ENCODE measurements at places on chromosomes 7 and 10.

- DNase-seq = peak; percentile 44
Observed at GRCh38 chr7:142012825-142013511, 17.3 kb downstream of the MGAM start.

DNA sequence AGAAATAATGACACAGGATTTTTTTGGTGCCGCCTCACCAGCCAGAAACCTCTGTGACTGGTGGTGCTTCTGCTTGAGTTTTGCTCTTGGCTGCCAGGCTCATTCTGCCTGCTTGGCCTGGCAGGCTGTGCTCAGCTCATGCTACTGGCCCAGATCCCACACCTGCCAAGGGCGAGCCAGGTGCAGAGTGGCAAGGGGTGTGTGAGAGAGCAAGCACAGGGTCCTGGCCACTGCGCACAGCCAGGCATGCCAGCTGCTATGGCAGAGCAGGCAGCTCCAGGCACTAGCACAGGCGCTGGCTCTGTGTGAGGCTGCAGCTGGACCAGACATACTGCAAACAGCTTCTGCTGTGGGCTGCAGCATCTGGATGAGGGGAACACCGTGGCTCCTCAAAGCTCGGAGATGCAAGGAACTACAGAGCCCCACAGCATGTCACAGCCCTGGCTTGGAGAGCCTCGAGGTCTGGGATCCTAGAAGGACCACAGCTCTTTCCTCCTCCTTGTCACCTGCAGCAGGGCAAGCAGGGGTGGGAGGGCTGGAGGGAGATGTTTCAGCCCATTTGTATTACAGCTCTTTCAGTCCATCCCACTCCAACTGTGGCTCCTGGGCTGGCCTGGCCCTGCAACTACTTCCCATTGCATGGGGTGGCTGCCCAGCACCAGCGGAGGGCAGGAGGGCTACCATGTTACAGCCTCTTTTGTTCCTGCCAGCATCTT is 313.4 kb upstream of the SEMA3C start:
- DNase-seq = no peak

DNA sequence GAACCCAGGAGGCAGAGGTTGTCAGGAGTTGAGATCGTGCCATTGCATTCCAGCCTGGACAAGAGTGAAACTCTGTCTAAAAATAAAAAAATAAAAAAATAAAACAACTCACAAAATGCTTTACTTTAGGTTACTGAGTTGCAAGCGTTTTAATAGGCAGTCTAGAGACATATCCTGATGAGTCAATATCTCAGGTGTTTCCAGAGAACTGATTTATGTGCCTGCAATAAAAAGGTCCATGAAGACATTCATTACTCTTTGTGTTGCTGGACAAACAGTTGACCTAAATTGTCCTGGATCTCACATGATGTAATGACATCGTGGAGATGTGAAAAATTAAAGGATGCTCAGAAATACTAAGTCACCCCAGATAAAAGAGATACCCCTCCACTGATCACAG is 31.5 kb downstream of the CDNF start:
- DNase-seq = no peak

DNA sequence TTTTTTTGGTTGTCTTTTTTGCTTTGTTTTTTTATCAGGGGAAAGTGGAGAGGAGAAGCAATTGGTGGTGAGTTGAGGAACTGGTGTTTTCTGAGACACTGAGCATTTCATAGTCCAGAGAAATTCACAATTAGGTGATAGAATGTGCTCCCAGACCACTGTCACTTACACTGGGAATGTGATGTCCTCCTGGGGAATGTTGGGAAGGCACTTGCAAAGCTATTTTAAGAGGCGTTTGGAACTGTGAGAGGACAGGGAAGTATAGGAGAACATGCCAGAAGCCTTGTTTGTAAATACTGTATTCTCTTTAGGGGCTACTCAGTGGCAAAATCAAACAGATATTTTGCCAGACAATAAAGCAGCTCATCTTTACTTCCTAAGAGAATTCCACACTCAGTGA is 16.0 kb downstream of the CHRM2 start:
- DNase-seq = no peak

- DNase-seq = peak; percentile 14
Observed at GRCh38 chr7:141974831-141975230, 1.3 kb upstream of the TAS2R38 start.

DNA sequence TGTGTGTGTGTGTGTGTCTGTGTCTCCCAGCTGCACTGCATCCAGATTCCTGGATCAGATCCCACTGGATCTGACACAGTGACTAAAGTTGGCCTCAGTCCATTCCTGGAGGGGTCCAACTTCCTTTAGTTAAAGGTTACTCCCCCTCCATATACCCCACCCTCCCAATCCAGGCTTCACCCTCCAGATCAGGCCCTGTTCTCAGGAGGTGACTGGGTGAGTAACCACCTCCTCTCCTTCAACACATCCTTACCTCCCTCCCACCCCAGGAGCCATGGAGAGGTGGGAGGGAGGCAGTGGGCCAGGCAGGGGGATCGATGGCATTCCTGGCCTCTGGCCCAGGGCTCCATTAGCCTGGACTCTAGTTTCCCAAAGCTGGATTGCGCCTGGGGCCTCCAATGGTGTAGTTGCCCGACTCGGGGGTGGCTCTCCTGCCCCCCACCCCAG is 11.3 kb downstream of the KCNIP2 start:
- DNase-seq = no peak

- peak; percentile 78 for DNase-seq
Observed at GRCh38 chr7:30412782-30413504, 65.6 kb downstream of the NOD1 start.

GRCh38 chr10:36188461-36188860 is 546.4 kb upstream of the FZD8 start:
- no peak for DNase-seq

All from urothelium cell line (cell line).